ENCODE measurements at places on chromosomes 16 and 17. TPM values are rescaled to one million over a fixed set of nuclear protein-coding genes. Genes with fewer than 3 reads are reported as not detected.

DNA sequence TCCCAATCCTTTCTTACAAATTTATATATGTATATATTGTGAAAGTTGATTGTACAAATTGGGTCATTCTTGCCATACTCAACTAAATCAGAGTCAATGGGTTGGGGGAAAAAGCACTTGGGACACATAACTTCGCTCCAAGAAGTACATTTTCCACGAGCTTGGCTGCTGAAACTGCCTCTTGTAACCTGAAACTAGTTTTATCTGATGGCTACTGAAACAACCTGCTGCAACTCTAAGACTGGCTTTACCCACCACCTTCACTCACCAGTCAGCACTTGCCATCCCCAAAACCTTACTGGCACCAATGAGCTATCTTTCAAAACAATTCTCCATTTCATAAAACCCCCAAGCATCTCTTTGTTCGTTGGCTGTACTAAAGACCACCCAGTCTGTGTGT is 14.5 kb upstream of the MYCBPAP start:
- no peak for DNase-seq

DNA sequence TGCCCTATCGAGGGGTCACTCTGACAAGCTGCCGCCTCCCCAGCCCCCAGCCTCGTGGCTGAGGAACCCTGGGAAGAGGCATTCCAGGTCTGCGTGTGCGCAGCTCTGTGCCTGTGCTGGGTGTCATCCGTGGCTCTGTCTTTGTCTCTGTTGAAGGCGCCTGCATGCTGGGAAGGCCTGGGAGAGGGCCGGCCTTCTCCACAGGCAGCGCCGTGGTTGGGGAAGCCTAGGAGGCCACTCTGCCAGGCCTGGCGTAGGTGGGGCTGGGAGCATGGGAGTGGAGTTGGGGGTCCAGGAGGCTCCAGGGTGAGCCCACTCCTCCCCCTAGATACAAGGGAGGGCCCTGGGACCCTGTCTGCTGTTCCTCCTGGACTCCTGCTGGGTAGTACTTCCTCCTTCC is 3.3 kb downstream of the NHERF2 start:
- DNase-seq = no peak

- DNase-seq = no peak
Observed at GRCh38 chr16:53429221-53429943, 4.9 kb upstream of the RBL2 start.

DNA sequence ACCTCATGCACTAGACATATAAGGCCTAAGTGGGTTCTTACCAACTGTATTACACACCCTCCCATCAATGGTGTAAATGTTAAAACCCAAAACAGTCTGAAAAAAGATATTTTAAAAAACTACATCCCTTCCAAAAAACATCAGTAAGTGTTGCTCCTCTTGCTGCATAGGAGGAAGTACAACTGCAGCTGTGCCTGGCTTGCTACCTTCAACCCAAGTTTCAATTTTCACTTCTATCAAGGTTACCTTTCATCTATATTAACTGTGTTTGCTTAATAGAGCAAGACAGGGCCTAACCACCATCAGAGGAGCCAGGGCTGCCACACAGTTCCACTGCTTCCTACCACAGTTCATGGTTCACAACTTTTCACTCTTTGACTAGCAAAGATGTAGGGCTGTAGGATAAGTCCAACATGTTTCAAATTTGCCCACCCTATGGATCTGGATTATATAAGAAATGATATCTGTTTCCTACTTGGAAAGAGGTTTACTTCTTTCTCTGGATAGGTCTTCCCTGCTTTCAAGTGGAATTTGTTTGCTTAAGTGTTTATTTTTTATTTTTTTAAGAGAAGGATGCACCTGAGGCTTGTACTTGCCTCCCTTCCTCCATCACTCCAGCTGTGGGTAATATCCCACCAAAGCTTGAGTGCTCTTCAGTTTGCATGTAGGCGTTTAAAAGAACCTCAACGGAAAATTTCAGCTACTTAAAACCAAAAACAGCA is 56.7 kb downstream of the GRB7 start:
- DNase-seq = peak; percentile 48

DNA sequence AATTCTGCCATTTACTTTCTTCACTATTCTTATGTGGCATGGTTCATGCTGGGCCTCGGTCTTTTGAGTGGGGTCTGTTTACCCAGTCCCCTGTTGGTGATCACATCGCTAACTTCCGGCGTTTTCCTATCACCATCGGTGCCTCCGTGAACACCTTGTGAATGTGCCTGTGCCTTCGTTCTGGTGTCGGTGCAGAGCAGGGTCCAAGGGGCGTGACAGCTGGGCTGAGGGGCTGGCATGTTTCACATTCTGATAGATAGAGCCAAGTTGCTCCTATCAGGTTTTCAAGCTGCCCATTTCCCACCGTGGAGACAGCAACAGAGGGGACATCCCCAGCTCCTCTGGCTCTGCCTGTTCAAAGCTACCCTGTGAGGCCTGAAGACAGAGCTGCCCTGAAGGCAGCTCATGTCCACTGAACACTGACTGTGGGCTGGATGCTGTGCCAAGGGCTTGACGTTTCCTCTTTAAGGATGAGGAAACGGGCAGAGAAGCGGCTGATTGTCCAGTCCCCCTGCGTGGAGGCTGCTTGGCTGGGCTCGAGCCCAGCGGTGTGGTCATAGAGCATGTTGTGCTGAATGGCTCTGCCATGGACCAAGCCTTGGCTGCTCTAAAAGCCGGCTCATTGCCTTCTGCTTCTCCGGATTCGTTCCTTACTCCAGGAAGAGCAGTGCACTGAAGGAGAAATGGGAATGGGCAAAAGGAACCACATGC is 17.0 kb downstream of the DHODH start:
- DNase-seq = no peak

- DNase-seq = no peak
Observed at GRCh38 chr17:76376318-76377133, 7.9 kb upstream of the SPHK1 start.

PRAC1 gene
- total RNA-seq = not detected

GRCh38 chr17:79593205-79593604 is 17.6 kb downstream of the RBFOX3 start:
- DNase-seq = no peak

DNA sequence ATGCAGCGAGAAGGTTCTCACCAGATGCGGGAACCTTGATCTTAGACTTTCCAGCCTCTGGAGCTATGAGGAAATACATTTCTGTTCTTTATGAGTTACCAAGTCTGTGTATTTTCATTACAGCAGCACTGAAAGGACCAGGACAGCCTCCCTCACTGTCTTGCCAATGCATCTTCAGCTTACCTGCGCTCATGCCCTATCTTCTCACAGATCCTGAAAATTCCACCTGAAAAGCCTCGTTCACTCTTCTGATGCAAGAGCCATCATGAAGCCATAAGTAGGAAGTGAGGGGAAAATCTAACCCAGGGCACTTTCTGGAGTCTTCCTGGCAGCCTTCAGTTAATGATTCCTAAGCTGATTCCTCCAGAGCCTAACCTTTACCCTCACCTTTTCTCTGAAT is 194.0 kb downstream of the SALL1 start:
- no peak for DNase-seq

RNF227 gene
- 4.4 TPM for total RNA-seq

- DNase-seq = no peak
Observed at GRCh38 chr17:74623693-74624093, at the start of gene CD300E. Gene CD300E, minus strand, starts transcription at chr17:74623738. Its CDS starts 117 bp downstream, at chr17:74623621.

DNA sequence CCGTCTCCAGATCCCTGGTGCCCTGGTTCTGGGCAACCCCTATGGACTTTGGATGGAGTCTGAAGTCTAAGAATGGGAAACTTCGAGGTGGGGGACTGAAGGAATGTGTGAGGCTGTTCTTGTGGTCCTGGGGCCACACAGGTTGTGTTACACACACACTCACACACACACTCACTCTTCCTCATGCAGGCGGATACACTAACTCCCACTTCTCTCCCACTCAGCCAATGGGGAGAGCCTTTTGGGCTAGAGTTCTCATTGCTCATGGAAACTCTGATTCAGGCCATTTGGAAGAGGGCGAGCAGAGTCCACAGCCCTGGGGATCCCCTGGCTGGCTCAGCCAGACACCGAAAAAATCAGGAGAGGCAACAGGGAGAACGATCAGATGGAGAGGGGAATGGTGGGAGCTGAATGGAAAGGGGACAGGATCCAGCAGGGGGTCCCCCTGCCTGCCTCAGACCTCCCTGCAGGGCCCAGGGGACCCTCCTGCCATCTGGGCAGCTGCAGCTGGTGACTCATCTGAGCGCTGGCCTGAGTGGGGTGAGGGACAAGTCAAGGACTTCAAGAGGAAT is 9.1 kb downstream of the IGFBP4 start:
- DNase-seq = no peak

DNA sequence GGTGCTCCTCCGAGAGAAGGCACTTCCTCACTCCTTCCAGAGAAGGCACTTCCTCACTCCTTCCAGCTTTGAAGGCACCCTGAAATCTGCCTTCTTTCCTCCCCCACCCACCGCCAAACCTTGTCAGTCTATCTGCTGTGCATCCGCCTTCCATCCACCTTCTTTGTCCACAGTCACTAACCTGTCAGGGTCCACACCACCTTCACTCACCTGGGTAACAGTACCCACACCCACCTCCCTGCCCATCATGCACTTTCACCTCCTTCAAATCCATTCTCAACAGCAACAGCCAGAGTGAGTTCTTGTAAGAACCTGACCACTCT is 5.2 kb downstream of the CCDC102A start:
- DNase-seq = no peak

GRCh38 chr17:19939993-19940721 is 37.5 kb downstream of the AKAP10 start:
- DNase-seq = no peak

GRCh38 chr17:27466376-27466742 is 10.1 kb downstream of the KSR1 start:
- no peak for DNase-seq

DHRS7C gene
- not detected for total RNA-seq

LGALS9B gene
- not detected for total RNA-seq

PDIA2 gene
- not detected for total RNA-seq

- no peak for DNase-seq
Observed at GRCh38 chr17:63503341-63503705, 19.8 kb upstream of the KCNH6 start.

DNA sequence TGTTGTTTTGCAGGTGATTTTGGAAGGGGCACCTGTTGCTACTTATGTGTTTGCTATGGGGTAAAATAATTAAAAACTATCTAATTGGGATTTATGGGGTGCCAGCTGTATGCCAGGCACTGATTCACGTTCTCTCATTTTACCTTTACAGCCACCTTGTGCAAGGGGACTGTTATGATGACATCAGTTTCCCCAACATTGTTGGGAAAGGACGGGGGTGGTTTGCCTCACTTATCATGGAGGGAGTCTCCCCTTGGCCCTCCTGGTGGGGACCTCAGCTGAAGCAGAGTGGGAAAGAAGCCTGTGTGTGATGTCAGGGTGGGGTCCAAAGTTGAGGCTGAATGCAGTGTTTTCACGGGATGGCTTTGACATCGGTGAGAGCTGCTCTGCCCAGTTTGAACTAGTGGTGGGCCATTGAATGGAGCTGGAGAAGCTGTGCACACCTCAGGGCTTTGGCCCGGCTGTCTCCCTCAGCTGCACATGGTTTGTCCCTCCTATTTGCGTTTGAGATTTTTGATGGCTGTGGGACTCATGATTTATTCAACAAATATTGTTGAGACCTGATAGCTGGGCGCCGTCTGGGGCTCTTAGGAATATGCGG is 36.1 kb downstream of the CMIP start:
- no peak for DNase-seq

- no peak for DNase-seq
Observed at GRCh38 chr17:42039794-42040763, 10.3 kb downstream of the C17orf113 start.

- DNase-seq = peak; percentile 55
Observed at GRCh38 chr16:69563605-69564580, 1.9 kb upstream of the NFAT5 start.

C16orf54 gene
- 33.3 TPM for total RNA-seq

SCNN1B gene
- not detected for total RNA-seq

DNA sequence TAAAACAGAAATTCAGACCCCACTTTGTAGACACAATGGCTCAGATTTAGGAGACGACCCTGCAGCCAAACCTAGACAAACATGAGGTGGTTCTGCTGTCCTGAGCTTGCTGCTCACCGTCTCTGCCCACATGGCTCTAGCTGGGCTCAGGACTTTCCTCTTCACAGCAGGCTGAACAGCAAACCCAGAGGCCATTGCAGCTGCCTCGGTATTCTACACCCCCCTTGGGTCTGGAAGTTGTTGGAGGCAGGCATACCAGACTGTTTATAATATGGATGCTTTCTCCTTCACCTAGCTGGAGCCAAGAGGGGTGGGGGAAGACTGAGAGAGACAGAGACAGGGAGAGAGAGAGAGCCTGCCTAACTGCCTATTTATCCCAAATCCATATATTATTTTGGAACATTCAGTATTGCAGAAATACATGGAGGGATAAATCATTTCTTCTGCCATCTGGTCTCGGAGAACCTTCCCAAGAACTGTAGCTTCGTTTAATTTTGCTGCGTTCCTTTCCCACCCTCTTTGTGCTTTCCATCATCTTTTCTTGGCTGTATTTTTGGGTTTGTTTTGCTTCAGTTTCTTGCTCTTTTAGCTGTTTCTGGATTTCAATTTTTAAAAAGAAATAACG is 628.2 kb upstream of the RBFOX1 start:
- DNase-seq = no peak

DNA sequence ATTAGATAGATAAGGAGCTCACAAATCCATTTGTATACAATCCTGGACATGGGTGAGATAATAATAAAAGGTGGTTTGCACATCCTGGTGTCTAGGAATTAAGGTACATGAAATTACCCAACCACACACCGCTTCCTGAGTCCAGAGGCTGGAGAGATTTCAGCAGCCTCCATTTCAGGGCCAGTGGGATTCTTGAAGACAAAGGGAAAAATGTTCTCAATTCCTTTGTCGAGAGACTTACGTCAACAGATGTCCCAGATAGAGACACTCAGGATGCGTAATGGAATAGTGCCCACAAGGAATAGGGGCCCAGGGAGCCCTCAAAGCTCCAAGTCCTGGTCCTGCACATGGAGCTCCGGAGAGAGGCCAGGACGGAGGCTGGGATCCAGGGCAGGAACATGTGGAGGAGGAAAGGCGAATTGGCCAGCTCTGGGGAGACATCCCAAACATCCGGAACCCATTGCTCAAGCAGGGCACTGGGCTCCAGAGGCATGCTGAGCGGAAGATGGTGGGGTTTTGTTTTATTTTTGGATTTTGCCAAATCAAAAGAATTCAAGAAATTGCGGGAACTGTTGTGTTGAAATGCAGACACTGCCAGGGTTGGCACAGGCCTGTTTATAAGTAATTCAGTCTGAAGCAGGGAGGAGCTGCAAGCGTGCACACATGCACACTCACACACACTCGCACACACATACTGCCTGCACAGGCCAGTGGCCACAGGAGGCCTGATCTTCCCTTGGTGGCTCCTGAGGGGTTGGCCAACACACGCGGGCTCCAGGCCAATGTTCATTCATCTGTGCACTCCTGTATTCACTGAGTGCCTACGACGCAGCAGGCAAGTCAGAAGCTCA is 97.2 kb downstream of the NOG start:
- DNase-seq = no peak

FOXC2 gene
- not detected for total RNA-seq

TEX19 gene
- not detected for total RNA-seq

DNA sequence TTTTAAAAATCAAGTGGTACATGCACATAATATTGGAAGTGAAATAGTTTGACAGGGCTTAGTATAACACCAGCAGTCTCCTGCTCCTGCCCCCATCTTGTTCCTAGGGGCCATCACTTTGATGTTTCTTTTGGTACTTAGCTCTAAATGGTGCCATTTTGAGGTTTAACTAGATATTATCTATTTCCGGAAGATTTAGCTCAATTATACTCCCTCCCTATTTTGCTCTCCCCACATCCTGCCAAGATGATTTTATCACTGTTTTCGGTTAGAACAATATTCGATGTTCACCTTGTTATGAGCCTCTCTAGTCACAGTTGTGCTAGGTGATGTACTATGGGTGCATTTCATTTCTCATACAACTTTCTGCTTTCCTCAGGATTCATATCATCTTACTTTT is 20.0 kb upstream of the SLC35G3 start:
- DNase-seq = peak; percentile 36
